ENCODE measurements at places on chromosomes 2 and 18.

- no peak for DNase-seq
These were observed 28.8 kb downstream of the GMCL1 start for GRCh38 chr2:69858261-69858660.

DNA sequence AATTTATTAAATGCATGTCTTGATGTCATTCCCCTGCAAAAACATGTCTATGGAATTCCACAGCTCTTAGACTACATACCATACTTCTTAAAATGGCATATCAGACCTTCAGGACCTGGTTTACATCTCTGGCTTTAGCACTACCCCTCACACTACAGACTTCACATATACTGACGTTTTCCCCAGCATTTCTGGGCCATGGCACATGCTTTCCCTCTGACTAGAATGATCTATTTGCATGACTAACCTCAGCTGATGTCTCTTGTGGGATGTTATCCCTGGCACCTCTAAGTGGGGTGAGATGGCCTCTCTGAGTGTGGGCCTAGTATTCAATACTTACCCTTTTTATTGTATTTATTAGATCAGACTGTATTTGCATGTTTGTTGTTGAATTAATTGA is 381.6 kb downstream of the ERBB4 start:
- DNase-seq, result no peak

DNA sequence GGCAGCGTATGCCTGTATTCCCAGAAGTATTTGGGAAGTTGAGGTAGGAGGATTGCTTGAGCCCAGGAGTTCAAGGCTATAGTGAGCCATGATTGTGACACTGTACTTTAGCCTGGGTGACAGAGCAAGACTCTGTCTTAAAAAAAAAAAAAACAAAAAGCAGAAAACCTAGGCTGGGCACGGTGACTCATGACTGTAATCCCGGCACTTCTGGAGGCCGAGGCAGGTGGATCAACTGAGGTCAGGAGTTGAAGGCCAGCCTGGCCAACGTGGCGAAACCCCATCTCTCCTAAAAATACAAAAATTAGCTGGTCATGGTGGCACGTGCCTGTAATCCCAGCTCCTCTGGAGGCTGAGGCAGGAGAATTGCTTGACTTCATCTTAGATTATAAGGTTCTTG is 46.4 kb downstream of the MTA3 start:
- no peak for DNase-seq

- DNase-seq, result no peak
These were observed 217 bp downstream of the PXDN start for GRCh38 chr2:1744151-1744445.

DNA sequence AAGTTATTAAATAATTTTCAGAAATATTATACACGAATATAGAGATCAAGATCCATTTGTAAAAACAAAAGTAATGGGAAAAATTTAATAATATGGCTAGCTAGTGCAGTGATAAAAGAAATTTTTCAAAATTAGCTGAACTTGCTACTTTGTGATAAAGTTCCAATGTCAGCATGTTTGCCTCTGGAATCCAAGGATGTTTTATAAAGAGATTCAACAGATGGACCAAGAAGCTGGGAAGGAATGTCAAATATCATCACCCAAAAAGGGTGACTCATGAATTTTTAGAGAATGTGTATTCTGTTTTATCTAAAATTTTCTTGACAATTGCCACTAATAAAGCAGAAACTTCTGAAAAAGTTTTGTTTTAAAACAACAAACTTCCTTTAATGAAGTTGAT is 95.3 kb downstream of the FSIP2 start:
- DNase-seq, result no peak

GRCh38 chr2:113700186-113700841 is 56.1 kb downstream of the SLC35F5 start:
- peak; percentile 42 for DNase-seq
